Karpas-422 (cell line): ENCODE measurements at places on chromosomes 1 and 21.

DNA sequence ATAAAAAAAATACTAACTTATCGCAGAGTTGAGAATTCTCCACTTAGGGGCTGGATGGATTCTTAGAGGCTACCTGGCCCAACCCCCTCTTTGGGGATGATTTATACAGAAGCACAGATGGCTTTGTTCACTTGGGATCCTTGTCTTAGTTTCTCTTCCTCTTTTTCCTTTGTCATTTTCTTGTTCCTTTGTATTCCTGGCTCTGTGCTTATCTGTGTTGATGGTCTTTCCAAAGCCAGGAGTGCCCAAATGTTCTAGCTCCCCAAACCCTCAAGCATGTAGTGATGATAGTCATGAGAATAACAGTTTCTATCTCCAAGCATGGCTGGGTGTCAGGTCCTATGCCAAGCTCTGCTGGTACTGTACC, 27.4 kb downstream of the EPHB2 start:
- DNase-seq: no peak

DNA sequence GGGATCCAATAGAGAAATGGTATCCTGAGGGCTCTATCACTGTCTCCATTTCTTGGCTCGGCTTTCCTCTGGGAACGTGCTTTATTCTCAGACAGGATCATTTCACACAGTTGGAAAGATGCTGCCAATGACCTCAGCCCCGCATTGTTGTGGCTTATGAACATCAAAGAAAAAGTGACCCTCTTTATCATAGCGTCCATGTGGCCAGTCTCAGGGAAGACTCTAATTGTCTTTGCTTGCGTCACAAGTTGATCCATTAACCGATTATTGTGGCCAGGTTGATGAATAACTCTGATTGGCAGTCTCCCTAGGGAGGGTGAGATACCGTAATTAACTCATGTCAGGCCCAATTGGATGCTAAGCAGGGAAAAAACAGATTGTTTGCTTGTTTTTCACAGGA, 10.4 kb upstream of the TMEM9 start:
- DNase-seq: no peak

- peak; percentile 71 for DNase-seq
These were observed at the start of gene TNFRSF18 for GRCh38 chr1:1206376-1206965. Gene TNFRSF18 (minus strand): TSS chr1:1206592. CDS start chr1:1206571, 21 bp downstream.

DNA sequence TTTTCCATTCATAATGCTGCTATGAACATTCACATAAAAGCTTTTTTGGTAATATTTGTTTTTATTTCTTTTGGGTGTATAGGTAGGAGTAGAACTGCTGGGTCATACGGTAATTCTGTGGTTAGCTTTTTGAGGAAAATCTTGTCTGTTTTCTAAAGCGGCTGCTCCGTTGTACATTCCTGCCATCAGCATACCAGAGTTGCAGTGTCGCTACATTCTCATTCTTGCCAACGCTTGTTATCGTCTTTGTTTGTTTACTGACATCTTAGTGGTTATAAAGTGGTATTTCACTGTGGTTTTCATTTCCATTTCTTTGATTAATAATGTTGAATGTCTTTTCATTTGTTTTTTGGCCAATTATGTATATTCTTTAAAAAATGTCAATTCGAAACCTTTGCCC, 469.8 kb upstream of the ZP4 start:
- DNase-seq: no peak

DNA sequence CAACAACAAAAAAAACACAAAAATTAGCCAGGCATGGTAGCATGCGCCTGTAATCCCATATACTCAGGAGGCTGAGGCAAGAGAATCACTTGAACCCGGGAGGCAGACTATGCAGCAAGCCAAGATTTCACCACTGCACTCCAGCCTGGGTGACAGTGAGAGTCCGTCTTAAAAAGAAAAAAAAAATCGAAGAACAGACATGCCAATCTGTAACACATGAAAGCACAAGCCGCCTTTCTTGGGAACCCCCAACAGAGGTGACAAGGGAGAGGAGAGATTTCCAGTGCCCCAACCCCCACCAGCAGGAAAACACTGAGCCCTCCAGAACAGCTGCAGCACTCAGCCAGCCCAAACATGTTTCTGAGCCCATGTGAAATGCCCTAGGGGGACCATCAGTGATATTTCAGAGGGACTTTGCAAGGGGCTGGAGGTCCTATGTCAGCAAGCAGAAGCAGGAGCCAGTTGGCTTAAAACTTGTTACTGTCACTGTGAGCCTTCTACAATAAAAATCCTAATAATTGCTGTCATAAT, 14.2 kb upstream of the EFNA1 start:
- no peak for DNase-seq

DNA sequence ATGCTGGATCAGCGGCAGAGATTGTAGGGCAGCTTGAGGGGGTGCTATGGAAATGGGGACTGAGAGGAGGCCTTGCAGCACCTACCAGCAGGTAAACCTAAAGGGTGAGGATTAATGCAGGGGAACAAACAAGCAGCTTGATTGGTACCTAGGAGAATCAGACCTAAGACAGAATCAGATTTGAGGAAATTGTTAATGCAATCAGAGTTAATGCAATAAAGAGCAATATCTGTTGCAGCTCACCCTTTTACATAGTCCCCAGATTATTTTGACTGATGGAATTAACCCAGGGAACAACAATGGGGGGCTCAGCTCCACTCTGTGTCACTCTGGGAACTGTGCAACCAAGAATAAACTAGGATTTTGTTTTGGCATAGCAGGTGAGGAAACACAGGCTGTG, 64.5 kb downstream of the ZC3H11B start:
- no peak for DNase-seq

GRCh38 chr1:204826970-204827369, 43.7 kb upstream of the NFASC start:
- peak; percentile 82 for DNase-seq
